ENCODE measurements at places on chromosomes 7 and 10.

DNA sequence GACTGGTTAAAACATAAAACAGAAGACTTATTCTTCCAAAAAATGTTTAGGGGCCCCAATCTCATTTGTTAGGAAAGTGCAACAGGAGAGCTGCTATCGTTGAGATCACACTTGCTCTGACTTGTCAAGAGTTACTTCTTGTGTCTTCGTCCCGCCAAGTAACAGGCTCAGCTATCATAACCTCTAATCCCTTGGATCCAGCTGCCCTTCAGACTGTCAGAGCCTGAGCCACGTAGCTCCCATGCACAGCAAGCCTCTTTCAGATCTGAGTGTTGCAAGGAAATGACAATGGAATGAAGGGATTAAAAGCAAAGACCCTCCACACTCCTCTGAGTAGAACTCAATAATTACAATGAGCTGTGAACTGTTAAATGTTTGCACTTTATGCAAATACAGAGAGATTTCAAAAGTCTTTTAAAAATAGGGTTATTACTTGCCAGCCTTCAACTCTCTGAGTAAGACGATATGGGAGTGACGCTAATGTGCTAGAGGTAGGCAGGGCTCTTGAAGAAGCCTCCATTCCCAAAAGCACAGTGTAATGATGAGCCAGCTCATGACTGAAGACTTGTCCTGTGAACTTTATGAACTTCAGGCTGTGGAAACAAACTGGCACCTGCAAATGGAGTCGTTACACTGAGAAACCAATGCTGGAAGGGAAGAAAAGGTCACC is 28.4 kb upstream of the CDK13 start:
- no peak for DNase-seq

DNA sequence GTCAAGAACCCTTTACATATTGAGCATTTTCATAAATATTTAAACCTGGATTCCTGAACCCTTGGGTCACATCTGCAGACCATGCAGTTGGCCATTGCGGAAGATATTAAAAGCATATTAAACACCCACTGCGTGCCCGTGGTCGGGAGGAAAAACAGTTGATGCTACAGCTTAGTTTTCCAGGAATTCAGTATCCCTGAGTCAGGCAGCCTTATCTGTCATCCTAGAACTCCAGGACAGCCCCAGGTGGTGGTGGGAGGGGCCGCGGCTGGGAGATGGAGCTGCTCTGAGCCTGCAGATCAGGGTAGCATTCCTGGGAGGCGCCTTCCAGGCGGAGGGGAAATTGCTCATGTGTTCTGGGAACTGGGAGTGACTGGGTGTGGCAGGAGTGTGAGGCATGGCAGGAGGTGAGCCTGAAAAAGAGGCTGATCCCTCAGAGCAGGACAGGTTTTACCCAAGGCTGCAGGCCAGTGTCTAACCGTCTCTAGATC is 222.9 kb upstream of the SH2B2 start:
- DNase-seq = peak; percentile 97

DNA sequence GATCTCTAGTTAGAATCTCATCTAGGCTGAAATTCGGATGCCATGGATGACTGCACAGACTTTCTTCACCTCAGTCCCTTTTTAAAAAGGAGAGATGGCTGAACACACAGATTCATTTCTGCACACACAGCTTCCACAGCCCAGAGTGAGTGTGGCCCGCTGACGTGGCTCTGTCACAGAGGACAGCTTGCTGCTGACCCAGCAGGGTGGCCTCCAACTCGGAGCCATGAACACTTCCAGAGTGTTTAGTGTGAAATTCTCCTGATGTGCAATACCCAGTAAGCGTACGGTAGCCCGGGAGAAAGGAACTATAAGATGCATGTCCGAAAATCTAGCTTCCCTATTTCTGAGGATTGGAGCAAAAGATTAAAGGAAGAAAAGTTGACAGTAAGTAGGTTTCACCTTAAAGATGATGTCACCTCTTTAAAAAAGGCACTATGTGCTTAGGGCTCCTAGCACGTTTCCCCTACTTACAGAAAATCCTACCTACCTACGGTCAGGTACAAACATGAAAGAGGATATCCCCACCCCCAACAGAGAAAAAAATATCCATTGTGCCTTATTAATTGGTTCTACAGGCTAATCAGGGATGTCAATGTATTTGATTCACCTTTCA is 162.2 kb downstream of the RAPGEF5 start:
- DNase-seq = no peak

- DNase-seq = no peak
Observed at GRCh38 chr7:2622869-2623697, 8.7 kb upstream of the TTYH3 start.

DNA sequence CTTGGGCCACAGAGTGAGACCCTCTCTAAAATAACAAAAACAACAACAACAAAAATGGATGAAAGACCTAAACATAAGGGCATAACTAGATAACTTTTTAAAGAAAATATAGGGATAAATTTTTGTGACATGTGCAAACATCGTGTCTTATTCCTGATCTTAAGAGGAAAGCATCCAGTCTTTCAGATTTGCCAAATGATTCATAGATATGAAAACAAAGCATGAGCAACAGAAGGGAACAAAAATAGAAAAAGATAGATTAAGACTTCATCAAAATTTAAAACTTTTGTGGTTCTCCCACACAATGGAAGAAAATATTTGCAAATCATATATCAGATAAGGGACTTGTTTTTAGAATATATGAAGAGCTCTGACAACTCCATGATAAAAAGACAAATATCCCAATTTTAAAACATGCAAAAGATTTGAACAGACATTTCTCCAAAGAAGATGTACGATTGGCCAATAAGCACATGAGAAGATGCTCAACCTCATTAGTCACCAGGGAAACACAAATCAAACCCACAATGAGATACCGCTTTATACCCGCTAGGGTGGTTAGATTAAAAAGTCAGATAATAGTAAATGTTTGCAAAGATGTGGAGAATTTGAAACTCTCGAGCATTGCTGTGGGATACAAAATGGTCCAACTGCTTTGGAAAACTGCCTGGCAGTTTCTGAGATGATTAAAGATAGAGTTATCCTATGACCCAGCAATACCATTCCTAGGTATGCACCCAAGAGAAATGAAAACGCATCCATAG is 20.3 kb downstream of the PPIF start:
- DNase-seq = no peak

DNA sequence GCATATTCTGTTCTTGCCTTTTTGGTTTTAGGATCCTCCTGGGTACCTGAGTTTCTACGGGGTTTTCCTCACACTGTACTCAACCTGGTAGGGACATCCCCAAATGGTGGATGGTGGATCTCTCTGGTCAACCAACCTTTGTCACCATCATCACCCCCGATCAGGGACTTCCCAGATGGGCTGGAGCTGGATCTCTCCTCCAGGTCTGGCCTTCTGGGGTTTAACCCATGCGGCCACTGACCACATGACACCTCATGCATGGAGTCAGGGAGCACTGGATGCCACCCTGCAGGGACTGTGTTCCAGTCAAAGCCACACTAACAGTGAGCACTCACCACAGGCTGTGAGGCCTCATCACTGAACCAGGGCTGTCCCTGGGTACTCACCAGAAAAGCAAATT is 80.0 kb downstream of the CELF2 start:
- no peak for DNase-seq

GRCh38 chr10:89476150-89476549 is 59.2 kb downstream of the SLC16A12 start:
- no peak for DNase-seq

- no peak for DNase-seq
Observed at GRCh38 chr10:30343962-30344361, 5.1 kb downstream of the MTPAP start.

GRCh38 chr10:103855852-103856796 is 748 bp upstream of the SH3PXD2A start:
- no peak for DNase-seq

DNA sequence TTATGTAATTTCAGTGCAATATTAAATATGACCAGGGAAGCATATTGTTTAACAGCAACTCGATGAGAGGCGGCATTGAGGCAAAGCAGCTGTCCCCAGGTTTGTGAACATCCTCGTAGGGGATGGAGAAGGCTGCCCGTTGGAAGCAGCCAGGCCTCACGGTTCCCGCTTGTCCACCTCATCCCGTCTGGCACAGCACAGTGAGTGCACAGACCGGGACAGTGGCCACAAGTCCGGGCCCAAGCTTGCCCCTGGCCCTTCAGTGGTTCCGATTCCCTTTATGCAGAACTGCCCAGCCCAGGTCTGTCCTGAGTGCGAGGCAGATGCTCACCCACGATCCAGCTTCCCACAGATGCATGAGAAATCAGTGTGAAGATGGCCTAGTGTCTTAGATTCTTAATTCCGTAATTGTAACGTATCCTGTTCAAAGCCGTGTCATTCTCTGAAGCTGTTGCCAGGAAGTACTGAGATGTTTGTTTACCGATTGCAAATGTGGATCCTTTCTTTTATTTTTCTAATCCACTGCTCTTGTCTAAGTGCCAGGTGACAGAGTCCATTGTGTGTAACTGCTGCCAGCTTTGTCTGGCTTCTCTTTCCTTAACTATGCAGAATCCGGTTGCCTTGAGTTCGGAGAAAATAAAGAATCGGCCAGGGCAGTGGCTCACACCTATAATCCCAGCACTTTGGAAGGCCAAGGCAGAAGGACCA is 35.5 kb downstream of the PFKP start:
- DNase-seq = no peak

- DNase-seq = no peak
Observed at GRCh38 chr10:108757946-108758345, 1165.4 kb downstream of the XPNPEP1 start.

DNA sequence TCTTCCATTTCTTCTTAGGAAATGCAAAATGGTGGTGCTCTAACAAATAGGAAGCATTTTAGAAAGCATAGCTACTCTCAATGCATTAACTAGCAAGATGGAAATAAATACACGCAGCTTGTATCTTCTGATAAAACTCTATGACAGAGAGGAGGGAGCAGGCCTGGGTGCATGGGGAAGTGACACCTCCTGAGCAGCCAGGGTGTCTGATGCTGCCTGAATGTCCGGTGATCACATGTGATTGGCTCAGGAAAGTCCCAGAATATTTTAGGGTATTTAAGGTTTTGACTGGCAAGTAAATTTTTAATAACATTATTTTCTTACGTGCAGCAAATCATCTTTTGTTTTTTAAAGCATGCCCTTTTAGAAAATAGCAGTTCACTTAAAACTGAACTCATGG is 261.0 kb upstream of the KLF6 start:
- no peak for DNase-seq

- no peak for DNase-seq
Observed at GRCh38 chr10:130542761-130543160, 406.6 kb downstream of the GLRX3 start.

DNA sequence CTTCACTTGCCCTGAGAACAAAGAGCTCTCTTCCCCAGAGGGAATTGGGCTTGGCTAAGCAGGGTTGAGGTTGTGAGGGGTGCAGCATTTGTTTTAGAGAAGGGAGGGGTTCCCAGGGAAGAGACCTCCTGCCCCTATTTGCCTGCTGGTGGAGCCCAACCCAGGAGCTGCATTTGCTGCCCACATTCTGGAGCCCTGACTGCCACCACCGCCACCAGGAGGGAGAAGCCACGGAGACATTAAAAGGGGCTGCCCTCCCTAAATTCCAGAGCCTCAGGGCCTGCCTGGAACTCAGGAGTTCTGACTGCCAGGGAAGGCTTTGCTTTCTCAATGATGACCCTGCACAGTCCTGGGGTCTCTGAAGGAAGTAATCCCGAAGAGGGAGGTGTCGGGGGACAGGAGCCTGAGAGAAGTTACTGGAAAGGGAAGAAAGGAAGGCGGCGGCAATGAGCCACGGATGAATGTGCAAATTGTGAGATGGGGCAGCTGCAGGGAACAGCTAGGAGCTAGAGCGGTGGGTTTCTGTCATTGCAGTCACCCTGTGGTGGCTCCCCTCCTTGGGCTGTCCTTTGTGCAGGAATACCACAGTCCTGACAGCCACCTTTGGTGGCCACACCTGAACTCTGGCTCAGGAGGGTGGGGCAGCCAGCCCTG is 51.3 kb downstream of the NEURL1 start:
- no peak for DNase-seq

DNA sequence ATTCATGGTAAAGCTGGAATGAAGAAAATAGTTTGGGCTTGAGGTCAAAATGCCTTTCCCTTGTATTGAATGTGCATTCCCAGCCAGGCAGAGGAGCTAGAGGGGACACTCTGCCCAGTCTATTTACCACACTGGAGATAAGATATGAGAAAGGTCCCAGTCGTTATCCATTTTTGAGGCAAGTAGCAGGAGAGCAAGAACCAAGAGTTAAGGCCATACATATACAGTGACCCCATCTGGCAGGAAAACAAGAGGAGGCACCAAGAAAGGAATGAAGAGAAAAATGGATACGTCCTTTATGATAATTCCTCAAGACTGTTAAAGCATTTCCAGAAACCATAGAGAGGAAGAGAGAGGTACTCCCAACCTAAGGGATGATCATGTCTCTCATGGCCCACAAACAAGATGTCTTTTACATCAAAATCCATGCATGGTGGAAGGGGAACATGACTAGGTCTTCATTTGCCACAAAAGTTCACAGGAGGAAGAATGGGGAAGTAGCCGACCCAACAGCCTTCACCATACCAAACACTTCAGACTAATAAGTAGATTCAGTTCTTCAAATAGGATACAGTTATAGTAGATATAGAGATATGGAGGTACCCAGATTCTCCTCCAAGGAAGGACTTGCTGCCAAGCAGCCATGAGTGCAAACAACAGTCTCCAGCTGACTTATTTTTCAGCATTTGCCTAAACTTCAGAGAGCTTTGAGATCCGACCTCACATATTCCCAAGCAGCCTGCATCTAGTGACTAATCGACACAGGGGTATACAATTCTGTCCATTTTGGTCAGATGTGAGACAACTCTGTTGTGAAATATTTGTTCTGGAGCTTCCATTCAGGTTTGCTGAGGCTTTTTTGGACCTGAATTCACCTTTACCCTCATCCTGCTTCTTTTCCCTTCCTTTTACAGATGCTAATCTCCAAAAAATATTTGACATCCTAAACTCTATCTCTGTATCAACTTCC is 61.1 kb upstream of the CCDC71L start:
- no peak for DNase-seq

DNA sequence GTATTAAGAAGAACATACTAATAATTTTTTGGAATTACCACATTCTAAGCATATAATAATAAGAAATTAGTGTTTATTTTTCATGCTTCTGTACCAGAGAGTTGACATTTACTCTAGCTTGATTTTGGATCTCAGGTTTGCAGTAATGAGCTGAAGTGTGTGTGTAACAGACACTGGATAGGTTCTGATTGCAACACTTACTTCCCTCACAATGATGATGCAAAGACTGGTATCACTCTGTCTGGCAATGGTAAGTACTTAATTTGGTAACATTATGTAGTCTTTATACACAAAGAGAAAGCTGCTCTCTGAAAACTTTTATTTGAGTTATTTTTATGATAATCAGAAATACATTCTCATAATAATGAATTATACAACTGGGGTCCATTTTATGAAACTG is 54.1 kb downstream of the SRI start:
- no peak for DNase-seq

DNA sequence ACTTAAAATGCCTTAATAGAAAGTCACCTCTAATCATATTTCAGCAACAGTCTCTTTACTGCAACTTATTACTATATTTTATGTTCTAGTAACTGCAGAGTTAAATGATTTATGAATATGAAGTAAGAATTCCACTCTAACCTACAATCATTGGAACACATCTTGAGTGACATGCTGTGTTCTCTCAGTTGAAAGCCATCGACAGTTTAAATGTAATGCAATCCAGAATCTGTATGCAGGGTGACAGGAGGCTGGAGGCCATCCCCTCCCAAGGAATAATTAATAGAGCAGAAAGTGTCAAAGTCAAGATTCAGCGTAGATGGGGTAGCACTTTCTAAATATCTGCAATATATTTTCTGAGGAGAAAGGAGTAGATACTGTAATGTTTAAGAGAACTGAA is 590.3 kb upstream of the SORCS1 start:
- no peak for DNase-seq

- DNase-seq = no peak
Observed at GRCh38 chr10:77179015-77179695, 458.5 kb downstream of the KCNMA1 start.

GRCh38 chr7:116443101-116443523 is 56.4 kb upstream of the CAV2 start:
- peak; percentile 92 for DNase-seq

Data from trophoblast cell (in vitro differentiated cells and primary cell).